CD4-positive, alpha-beta T cell treated with Interferon gamma for 1 hour (primary cell): ENCODE measurements at places on chromosomes 11 and 22.

DNA sequence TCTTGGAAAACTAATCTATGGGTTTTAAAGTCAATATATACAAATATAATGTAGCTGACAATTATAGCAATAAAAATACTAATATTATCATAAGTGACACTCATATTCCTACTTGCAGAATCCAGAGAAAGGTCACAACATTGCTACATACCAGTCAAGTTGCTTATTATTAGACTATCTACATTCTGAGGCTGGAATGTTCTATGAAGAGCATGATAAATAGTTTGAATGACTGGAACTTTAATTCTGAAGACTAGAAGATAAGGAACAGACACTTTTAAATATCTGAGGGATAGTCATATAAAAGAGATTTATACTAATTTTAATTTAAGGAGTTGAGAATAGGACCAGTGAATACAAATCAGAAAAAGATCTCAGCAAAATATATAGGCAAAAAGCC, 146.0 kb downstream of the GUCY1A2 start:
- no peak for DNase-seq

GRCh38 chr11:44305026-44305469, 4.9 kb downstream of the ALX4 start:
- no peak for DNase-seq

DNA sequence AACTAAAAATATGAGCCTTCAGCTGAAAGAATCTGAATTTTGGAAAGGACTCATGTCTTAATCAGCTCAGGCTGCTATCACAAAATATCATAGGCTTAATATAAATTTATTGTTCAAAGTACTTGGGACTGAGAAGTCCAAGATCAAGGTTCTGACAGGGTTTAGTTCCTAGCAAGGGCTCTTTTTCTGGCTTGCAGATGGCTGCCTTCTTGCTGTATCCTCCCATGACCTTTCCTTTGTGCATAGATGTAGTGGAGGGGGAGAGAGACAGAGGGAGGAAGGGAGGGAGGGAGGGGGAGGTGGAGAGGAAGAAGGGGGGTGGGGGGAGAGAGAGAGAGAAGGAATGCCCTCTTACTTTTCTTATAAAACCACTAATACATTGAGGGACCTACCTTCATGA, 306.8 kb upstream of the DDI1 start:
- DNase-seq = no peak

- DNase-seq = no peak
Measured at GRCh38 chr11:118406599-118407166, 5.3 kb downstream of the ATP5MG start.

- no peak for DNase-seq
Measured at GRCh38 chr22:49455595-49455994, 372.1 kb downstream of the BRD1 start.

- no peak for DNase-seq
Measured at GRCh38 chr11:75554258-75555022, 7.6 kb upstream of the SERPINH1 start.

- DNase-seq = no peak
Measured at GRCh38 chr11:70834277-70834940, 418.0 kb downstream of the SHANK2 start.

DNA sequence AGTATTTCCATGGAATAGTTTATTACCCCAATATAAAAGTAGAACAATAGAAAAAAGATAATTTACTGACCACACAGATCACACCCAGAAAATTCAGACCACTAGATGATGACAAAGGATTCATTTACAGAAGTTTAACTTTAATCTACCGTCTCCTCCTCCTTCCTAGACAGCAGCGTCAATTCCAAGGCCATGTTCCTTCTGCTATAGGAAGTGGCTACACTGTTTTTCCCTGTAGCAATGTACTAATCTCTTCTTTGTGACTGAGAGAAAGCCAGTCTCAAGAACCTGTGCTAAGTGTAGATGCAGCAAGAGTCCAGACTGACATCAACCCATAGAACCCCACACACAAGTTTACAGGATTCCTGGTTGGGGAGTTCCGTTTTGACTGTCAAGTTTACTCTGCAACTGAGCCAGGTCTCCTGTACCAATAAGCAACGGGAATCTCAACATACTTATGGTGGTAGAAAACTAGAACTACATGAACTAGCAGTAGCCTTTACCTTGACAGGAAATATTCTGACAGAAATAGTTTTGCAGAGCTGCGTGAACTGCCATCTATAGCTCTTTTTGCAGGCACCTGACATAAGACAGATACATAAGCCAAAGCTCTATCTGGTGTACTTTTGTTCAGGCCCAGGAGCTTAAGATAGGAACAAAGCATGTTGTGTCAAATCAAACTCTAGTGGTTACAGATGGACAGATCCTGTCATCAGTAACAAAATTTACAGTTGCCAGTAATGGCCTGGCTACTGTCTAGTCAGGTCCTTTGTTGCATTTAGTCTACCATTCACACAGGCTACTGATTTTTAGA, 42.9 kb downstream of the MRTFA start:
- no peak for DNase-seq

DNA sequence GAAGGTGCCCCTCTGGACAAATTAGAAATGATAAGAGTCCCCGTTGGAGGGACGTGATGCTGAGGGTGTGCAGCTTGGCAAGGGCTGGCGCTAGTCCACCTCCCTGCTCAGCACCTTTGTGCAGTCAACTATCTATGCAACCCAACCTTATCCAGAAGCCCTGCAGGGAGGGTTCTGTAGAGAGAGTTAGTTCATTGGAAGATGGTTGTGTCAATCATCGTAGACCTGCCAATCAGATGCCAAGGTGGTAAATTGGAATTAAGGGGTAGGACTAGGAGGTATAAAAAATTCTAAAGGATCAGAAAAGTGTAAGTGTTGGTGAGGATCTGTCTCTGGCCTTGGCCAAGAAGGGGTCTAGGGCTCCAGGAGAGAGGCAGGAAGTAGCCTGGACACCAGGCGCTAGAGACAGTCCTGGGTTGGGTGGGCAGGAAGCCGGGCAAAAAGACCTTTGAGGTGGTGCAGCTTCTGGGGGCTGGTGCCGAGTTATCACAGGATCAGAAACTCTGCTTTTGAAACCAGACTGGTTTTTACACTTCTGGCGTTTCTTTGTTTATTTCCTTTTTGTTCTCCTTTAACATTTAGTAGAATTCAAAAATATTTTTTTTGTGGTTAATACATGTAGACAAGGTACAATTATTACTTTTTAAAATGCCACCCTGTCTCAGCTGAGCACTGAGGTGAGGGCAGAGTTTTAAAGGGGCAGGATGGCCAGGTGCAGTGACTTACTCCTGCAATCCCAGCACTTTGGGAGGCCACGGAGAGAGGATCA, 1.6 kb downstream of the C1QTNF6 start:
- peak; percentile 45 for DNase-seq
